ENCODE measurements at places on chromosomes 5 and 9.

DNA sequence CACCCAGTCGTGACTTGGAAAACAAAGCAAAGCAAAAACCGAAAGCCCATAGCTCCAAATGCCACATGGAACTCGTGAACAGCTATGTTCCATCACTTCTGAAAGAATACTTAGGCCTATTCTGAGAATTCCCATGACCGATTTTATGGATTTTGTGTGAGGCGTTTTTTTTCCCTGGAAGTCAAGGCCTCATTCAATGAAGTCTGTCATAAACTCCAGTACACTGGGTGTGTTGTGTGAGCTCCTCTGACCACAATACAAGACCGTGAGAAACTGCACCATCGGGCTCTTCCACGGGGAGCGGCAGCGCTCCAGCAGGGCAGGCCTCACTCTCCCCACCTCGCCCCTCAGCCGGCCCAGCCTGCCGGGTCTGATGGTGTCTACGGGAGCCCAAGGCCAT, 209.5 kb downstream of the FANCC start:
- DNase-seq = no peak

DNA sequence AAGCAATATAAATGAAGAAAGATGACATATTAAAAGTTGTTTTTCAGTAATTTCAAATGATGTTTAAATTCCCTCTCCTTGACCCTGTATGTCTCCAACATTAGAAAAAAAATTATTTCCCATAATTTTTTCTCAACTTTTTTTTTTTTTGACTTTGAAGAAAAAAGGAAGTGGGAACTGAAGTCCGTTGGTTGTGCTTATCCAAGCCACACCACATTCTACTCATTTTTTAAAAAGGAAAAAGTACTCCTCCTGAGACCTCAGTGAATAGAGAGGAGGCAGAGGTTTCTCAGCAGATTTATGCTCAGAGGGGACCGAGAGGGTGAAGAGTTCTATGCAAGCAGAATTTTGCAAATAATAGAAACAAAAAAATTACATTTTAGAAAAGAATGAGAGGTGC, 123.3 kb downstream of the PCSK5 start:
- no peak for DNase-seq

- no peak for DNase-seq
Observed at GRCh38 chr9:137303151-137303892, 1.3 kb upstream of the NRARP start.

GRCh38 chr5:14270209-14270702, 127.1 kb downstream of the TRIO start:
- DNase-seq = peak; percentile 38

GRCh38 chr5:148011398-148012137, 52.2 kb upstream of the SPINK5 start:
- DNase-seq = no peak

- DNase-seq = no peak
Observed at GRCh38 chr9:84974855-84975254, 305.3 kb downstream of the NTRK2 start.
